CD4-positive, alpha-beta T cell treated with Interleukin-17A for 1 hour (primary cell): ENCODE measurements at places on chromosomes 12 and 14.

DNA sequence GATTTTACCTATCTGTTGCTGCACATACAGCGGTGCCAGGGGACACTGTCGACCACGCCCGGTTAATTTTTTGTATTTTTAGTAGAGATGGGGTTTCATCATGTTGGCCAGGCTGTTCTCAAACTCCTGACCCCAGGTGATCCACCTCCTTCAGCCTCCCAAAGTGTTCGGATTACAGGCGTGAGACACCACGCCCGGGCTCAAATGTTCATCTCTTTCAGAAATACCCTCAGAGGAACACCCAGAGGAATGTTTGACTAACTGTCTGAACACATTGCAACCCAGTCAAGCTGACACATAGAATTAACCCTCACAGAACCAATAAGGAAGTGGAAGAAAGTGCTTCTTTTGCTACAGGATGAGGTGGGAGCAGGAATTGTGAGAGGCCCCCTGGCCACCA is 15.0 kb upstream of the ETFBKMT start:
- DNase-seq, result no peak

GRCh38 chr12:7016958-7017571 is 1.2 kb downstream of the LPCAT3 start:
- DNase-seq, result no peak

- no peak for DNase-seq
These were observed 766.2 kb downstream of the FLRT2 start for GRCh38 chr14:86296173-86296572.

DNA sequence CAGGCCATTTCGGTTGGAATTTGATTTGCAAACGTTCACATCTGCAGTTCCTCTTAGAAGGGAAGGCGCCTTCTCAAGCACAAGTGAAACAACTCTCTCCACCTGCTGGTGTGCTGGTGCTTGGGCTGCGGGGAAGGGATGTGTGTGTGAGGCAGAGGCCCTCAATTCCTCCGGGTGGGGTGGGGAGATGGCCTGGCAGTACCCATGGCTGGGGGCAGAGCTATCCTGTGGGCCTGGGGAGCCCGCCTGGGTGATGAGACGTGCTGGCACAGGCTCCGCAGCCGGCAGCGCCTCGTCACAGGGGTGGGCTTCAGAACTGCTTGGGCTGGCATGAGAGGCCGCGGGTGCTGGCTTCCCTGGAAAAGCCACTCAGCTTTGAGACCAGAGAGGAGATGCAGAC is 28.9 kb upstream of the TDRD9 start:
- DNase-seq, result no peak

DNA sequence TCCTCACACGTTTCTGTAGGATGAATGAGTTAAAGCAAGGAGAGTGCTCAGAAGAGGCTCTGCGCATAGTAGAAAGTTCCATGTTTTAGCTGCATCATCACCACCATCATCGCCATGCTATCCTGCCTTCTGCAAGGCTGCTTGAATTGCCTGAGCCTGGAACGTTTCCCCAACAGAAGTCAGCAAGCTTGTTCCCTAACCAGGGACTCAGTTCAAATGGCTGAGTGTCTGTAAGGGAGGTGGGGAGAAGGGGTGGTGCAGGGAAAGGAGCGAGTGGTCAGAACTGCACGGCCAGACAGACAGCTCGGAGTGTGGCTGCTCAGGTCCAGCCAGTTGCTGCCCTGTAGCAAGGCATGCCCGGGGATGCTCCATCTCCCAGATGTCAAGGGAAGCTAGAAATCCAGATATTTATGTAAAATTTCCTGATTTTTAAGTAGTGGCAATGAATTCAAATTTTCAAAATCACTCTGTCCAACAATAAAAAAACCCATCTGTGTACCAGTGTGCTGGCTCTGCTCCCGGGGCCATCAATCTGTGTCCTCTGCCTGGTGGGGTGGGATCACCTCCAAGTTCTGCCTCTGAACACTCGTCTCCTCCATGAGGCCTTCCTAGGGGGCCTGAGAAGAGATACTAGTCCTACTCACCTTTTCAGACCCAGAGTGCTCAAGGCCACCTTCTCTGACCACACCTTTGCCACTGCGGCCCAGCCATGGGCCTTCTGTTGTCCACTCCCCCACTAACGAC is 162.7 kb downstream of the FOXN3 start:
- DNase-seq, result no peak

GRCh38 chr14:38469156-38469555 is 213.3 kb upstream of the CLEC14A start:
- DNase-seq, result no peak

GRCh38 chr14:95875831-95876760 is 536 bp upstream of the TUNAR start:
- no peak for DNase-seq

GRCh38 chr12:89907659-89908058 is 199.0 kb upstream of the ATP2B1 start:
- DNase-seq, result no peak

DNA sequence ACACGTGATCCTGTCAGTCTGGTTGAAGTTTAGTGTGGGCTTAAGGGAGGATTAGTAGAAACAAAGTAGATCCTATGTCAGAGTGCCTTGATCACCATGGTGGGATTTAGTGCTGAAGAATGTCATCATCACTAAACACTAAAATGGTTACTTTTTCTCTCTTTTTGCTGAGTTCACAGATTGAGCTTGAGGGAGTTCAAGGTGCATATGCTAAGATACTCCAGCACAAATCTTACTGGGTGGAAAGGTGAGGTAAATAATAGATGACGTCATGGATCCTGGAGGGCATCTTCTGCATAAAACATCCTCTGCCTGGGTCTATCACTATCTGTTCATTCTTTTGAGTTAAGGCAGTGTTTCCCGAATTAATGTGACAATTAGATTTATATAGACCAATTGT is 4.9 kb downstream of the GALNT8 start:
- DNase-seq, result no peak

DNA sequence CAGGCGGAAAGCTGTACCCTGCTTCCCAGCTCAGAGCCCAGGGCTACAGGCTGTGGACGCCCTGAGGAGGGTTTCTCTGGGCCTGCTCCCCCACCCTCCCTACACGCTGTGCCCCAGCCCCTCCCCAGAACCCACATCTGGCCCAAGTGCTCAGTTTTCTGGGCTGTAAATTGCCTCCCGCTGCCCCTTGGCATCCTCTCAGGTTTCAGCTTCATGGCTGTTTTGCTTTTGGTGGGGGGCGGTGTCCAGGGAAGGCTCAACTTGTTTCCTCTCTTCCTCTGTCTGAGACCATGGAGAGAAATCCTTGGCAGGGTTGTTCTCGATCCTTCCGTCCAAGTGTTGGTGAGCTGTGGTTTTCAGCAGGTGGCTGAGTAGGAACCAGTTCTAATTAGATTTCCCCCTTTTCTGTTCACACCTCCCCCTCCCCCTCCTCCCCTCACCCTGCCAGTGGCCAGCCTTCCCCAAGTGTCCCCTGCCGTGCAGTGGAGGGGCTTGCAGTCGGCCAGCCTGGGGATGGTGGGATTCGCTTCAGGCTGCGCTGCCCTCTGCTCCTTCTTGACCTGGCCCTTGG is 61.8 kb downstream of the TSPAN9 start:
- DNase-seq, result no peak

DNA sequence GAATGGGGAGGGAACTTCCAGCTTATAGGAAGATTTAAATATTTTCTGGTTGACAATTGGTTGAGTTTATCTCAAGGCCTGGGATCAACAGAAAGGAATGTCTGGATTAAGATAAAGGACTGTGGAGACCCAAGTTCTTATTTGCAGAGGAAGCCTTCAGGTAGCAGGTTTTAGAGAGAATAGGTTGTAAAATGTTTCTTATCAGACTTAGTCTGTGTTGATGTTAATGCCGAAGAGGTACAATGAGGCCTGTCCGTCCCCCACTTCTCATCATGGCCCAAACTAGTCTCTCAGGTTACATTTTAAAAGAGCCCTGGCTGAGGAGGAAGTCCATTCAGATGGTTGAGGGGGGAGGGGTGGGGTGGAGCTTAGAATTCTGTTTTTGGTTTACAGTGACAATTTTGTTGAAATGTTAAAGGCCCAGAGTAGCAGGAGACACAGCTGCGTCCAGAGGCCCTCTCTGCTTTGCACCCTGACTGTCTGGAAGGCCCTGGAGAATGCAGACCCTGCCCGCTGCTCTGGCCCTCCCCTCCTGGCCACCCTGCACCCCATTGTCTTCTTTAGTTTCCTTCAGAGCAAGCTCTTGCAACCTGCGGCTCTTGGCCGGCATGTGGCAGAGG is 672.5 kb upstream of the TMEM132C start:
- no peak for DNase-seq

- no peak for DNase-seq
These were observed 48.0 kb upstream of the RIMBP2 start for GRCh38 chr12:130764073-130764472.

- DNase-seq, result no peak
These were observed 111.6 kb downstream of the SCN8A start for GRCh38 chr12:51702587-51702986.

DNA sequence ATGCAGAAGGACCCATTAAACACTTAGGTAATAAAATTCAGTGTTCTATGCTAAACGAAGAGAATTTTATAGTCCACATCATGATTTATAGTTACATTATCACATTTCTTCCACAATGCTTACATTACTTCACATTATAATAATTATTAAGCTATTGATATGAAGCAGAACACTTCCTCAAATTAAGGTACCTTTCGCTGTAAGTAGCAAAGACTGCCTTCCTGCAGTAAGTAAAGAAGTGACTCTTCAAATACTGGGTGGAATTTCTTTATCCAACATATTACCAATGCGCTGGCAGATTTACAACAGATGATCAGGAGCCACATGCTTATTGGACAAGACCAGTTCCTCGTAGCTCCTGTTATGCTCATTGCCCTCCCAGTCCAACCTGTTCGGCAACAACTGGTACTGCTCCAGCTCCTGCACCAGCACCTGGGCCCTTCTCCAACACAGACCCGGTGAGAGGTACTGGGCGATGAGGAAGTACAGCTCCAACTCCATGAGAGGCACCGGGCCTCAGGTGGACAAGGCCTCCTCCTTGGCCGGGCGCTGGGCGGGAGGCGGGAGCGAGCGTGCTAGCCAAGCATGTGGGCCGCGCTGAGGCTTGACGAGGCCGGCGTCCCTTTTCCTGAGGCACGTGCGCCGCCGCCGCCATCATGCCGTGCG is 210.7 kb upstream of the ATP2B1 start:
- no peak for DNase-seq

DNA sequence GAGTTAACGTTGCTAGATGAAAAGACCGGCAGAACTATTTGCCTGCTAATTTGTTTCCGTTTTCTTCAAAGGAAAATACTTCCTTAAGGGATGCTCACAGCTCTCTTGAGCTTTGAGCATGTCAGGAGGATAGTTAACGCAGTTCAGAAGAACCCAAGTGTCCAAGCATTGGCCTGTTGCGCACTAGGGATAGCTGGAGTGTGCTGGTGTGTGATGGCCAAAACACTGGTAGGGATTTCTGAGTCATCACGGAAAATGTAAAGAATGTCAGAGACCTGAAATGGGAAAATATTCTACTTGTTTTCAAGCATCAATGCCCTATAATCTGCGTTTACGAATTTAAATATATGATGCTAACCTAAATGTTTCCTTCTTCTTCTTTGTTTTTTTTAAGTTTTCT is 97.8 kb downstream of the VRK1 start:
- no peak for DNase-seq

GRCh38 chr12:99553461-99553860 is 94.1 kb upstream of the GARIN6 start:
- no peak for DNase-seq

GRCh38 chr12:52585066-52585465 is 11.4 kb upstream of the KRT74 start:
- DNase-seq, result no peak

- no peak for DNase-seq
These were observed 231.8 kb upstream of the NPAS3 start for GRCh38 chr14:32706721-32707519.

DNA sequence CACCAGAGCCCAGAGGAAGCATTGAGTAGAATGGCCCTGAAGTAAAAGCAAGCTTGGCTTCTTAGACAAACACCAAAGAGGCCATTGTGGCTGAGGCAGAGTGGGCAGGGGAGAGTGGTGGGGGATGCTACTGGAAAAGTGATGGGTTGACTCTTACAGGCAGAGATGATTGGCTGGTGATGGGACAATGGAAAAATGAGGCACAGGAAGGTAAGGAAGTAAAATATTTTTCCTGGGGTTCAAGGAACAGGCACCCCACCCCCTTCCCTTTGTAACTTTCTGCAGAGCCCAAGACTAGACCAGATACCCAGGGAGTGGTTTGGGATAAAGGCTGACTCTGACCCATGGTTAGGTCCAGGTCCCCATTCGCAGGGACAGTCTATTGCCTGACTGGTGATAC is 34.9 kb upstream of the COL2A1 start:
- no peak for DNase-seq

DNA sequence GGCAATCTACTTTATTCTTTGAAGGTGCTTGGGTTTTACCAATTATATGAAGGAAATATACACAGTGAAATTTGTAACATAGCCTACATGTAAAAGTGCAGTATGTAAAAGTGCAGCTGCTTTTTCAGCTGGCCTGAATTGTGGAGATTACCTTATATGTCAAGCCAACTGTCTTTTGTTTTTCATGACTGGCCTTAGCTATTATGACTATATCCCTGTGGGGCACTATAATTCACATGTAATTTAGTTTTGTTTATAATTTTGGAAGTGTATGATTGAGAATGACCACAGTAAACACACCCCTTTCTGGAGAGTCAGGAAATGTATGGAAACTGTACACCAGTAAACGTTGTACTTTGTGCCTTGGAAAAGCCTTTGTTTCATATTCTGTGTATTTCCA is 435.0 kb upstream of the STXBP6 start:
- no peak for DNase-seq

GRCh38 chr12:33876618-33877017 is 145.7 kb upstream of the ALG10 start:
- no peak for DNase-seq

- no peak for DNase-seq
These were observed 31.5 kb upstream of the BHLHE41 start for GRCh38 chr12:26156201-26156871.

- no peak for DNase-seq
These were observed 79.7 kb downstream of the EML1 start for GRCh38 chr14:99872786-99873440.

- DNase-seq, result peak; percentile 87
These were observed 13.9 kb downstream of the EVL start for GRCh38 chr14:100078997-100079725.

DNA sequence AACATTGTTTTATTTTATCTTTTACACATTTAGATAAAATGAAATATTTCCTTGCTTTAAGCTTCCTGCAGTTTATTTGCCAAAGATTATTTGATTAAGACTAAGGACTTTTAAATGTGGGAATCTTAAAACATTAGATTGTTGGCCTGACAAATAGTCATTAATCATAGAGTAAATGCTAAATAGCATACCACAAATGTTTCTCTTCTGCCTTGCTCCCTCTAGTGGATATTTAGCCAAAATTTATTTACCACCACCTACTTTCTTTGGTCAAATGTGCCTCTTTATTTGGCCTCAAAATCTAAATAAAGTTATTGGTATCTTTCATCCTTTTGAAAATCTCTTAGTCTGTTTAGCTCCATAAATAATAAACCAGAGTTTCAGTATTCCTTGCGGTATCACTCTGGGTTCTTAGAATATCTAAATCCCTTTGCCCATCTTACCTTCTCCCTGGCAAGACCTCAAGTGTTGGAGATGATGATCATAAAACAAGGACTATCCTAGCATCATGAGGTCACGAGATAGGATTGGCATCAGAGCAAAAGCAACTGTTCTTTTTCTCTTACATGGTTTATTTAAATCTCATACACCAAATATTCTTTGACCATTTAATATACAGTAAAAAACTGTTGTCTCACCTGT is 150.6 kb upstream of the AEBP2 start:
- peak; percentile 31 for DNase-seq

GRCh38 chr12:130872179-130873096 is 572 bp downstream of the RAN start:
- peak; percentile 53 for DNase-seq
